Stimulated activated CD8-positive, alpha-beta memory T cell treated with anti-CD3 and anti-CD28 coated beads, Interleukin-7, amount 100 ng/mL, for 48 hours (primary cell): ENCODE measurements at places on chromosomes 4 and X.

- DNase-seq, result no peak
Observed at GRCh38 chr4:133868856-133869255, 332.7 kb downstream of the PABPC4L start.

GRCh38 chrX:131779306-131779705 is 235.4 kb downstream of the OR13H1 start:
- DNase-seq, result no peak

DNA sequence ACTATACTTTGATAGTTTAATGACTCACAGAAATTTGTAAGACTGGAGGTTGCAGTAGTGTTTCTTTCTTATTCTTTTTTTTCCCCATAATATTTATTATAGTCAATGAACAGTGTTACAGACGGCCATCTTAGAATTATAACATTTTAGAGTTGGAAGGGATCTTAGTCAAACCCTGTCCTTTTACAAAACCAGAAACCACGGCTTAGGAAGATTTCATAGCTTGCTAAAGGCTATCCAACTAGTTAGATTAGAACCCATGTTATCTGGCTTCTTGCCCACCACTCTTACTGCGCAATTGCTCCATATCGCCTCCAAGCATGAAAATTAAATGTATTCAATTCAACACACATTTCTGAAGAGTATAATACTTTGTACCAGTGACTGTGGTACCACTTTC is 1.1 kb downstream of the XIAP start:
- no peak for DNase-seq

DNA sequence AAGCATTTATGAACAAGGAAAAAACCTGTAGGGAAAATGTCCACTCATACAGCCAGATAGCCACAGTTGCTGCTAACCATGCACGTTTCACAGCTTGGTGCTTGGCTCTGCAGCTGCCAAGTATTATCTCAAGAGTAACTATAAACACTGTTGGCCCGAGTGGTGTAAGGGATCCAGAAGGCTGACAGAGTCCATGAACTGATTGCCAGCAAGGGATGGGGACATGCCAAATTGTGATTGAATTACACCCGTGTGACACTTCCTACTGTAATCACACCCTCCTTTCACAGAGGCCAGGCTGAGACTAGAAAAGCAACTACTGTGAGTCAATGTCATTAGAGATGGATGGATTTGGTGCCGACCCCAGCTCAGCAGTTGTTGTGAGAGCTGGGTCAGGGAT is 223.9 kb upstream of the ANKRD50 start:
- DNase-seq, result no peak

DNA sequence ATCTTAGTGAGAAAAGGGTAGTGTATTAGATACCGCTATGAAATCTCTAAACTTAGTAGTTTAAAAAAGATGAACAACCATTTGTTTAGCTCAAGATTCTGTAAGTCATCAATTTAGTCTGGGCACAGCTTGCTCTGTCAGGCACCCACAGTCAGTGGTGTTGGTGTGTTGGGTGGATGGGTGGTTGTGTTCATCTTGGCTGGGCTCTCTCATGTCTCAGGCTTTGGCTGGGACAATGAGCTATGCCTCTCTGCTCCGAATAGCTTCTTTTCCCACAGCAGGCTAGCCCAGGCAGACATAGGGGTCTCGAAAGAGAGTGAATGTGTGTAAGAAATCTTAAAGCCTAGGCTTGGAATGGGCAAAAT is 127.0 kb upstream of the GATB start:
- no peak for DNase-seq

GRCh38 chrX:905848-906566 is 275.4 kb downstream of the SHOX start:
- DNase-seq, result no peak

GRCh38 chrX:148940411-148940996 is 440.1 kb downstream of the AFF2 start:
- DNase-seq, result no peak

DNA sequence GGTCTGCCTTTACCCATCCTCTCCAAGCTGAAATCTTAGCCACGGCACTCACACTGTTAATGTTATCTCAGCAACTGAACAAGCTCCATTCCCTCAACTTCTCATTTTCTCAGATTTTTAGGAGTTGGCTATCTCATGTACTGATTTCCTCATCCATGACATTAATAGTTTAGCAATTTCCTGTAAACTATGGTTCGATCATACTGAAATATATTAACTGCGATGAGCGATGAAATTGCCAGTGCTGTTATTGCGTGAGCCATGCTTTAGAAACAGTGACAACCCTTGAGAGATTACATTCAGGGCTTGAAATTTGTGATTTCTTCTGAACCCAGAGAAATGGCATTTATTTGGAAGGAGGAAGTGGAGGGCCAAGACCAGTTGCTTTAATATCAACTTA is 223.7 kb downstream of the GPAT3 start:
- no peak for DNase-seq
